ENCODE measurements at places on chromosomes 5 and 9.

- DNase-seq = no peak
Observed at GRCh38 chr5:126184474-126184873, 238.7 kb upstream of the GRAMD2B start.

GRCh38 chr5:143207058-143207457, 196.4 kb downstream of the NR3C1 start:
- DNase-seq = no peak

DNA sequence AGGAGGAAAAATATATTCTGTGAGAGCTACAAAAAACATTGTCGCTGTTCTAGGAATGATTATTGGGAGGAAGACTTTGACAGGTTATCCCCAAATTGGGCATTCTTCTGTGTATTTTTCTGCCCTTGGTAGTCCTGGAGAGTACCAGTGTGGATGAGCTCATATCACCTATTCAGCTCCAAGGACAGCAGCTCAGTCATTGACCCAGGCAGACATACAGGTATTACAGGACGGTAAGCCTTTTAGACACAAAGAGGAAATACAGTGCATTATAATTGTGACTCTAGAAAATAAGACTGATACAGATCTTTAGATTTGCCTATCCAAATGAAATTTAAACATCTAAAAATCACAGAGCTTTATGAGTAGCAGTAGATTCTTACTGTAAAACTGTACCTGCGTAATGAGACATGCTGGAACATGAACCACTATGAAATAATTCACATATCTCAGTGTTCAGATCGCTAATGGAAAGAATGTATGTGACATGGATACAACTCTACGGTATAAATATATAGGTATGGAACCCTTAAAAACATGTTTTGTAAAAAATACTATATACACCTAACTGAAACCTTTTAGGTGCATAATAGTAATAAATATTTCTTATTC, 56.0 kb downstream of the PLK2 start:
- no peak for DNase-seq

DNA sequence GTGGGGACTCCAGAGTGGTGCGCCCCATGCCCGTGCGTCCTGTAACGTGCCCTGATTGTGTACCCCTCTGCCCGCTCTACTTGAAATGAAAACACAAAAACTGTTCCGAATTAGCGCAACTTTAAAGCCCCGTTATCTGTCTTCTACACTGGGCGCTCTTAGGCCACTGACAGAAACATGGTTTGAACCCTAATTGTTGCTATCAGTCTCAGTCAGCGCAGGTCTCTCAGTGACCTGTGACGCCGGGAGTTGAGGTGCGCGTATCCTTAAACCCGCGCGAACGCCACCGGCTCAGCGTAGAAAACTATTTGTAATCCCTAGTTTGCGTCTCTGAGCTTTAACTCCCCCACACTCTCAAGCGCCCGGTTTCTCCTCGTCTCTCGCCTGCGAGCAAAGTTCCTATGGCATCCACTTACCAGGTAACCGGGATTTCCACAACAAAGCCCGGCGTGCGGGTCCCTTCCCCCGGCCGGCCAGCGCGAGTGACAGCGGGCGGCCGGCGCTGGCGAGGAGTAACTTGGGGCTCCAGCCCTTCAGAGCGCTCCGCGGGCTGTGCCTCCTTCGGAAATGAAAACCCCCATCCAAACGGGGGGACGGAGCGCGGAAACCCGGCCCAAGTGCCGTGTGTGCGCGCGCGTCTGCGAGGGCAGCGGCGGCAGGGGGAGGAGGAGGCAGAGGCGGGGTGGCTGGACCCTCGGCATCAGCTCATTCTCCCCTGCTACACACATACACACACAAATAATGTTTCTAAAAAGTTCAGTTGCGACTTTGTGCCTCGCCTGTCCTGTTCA, 668 bp downstream of the GLIS3 start:
- no peak for DNase-seq

DNA sequence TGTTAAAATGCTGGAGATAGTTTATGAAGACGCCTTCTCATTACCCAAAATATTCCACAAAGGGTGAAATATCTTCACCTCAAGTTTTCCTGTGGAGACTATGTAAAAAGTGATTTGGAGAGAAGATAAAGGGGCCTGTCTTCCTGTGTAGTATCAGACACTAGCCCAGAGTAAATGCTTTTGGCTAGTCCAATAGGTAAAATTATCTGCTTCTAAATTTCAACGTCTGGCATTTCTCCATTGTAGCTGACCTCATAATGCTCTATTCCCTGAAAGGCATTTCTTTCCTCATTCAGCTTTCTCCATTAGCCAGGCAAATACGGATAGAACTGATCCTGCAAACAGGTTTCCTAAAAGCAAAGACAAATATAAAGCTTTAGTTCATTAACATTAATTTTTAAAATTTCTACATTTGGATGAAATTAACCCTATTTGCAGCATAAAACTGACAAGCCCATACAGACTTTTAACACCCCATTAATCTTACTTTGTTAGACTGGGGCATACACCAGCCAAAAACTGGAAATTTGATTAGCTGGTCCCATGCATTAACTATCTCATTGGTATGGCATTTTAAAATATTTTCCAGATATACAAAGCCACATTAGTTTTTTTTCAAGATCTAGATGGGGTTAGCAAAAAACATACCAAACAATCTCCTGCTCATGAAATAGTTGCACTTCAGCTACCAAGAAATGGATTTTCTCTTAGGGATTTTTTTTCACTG, 548.8 kb downstream of the EFNA5 start:
- no peak for DNase-seq
